Breast epithelium (tissue), 4 donors: ENCODE measurements at places on chromosomes 11 and 22. TPM values are rescaled to one million over a fixed set of nuclear protein-coding genes. Genes with fewer than 3 reads are reported as not detected.

DNA sequence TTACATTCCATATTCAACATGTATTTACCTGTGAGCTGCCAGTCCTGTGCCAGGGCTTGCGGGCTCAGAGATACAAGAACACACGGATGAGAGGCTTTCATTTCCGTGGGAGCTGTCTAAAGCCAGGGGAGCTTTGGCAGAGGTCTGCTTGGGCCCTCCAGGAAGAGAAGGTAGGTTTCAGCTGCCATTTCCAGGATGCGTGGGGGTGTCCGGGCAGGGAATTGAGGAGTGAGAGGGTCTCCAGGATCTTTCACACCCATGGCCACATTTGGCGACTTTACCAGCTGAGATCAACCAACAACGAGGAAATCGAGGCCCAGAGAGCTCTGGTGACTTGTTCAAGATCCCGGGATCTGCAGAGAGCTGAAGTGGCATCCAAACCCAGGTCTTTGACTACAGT lies 119.6 kb downstream of the BUD13 start:
- no peak for DNase-seq

DNA sequence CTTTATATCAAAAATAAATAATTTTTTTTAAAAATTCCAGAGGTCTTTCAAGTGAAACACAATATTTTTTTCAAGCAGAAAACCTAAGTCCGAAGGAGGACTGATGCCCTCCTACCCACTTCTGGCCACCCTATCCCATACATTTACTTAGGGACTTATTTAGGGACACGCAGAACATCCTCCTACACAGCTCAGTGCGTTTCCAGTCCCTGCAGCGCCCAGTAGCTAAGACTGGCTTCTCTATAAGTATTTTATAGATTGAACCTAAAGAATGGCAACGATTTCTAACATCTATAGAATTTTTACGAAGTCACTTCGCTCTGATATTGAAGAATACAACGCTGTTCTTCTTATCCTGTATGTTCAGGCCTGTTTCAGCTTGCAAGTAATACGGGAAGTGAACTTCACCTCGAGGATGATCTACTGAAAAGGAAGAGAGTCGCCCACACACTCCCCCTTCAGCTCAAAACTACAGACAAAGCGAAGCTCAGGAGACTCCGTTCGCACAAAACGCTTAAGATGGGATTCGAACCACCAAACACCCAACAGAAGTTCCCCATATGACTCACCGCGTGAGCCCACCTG lies 328 bp downstream of the CHEK2 start:
- no peak for DNase-seq

MS4A10 gene
- not detected for total RNA-seq

DNA sequence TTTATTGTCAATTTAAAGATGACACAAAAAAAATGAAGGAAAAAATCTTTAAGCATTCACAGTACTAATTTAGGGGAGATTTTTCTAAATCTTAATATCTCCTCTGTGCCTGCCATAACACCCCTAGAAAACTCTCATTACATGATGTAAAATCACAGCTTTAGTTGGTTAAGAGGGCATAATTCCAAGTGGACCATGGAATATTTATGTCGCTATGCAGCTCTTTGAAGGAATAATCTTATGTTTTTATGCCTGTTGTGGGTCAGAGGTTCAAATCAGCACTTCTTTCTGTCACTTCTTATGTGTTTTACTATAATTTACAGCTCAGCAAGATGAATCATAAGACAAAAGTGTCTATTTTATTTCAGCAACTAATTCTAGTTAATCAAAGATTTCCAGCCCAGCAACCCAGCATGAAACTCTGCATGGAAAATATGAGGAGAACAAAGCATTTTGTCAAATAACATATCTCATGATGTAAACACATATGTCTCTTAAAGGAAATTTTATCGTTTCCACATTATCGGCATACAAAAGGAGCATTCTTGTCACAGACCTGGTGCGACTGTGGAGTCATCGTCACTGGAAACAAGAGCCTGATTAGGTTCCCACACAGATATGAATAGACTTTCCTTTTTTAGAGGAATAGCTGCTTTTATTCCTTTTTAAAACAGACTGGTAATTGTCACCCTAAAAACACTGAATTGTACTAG lies 274.8 kb downstream of the SOX6 start:
- no peak for DNase-seq

DNA sequence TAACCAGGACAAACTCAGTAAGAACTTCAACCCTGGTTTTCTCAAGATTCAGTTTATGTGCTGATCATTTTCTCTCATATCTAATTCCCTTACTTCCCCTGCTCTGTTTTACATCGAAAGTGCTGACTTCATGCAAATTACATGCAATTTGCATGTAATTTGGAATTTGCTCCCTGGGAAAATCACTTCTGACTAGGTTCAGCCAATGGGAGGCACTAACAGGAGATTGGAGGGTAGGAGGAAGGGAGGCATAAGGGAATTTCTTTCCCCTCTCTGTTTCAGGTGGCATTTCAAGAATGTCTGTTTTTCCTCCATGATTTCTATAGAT lies 363.3 kb upstream of the CCDC90B start:
- DNase-seq = no peak

DNA sequence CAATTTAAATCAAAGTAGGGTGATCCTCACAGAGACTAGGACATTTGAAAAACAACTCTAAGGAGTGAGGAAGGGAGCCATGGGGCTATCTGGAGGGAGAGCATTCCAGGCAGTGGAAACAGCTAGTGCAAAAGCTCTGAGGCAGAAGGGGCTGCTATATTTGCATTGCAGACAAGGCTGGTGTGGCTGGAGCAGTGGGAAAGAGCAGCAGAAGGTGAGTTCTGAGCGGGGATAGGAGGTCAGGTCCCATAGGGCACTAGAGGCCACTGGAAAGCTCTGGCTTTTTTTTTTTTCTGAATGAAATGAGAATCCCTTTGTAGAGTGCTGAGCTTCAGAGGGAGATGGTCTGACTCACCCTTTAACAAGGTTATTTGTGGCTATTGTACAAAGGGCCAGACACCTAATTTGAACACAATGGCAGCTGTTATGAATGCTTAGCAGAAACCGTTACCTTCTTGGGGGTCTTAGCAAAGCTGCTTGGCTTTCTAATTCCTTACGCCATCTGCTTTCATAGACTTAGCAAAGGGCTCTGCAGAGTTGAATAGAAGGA lies 291.6 kb downstream of the BUD13 start:
- DNase-seq = no peak

DNA sequence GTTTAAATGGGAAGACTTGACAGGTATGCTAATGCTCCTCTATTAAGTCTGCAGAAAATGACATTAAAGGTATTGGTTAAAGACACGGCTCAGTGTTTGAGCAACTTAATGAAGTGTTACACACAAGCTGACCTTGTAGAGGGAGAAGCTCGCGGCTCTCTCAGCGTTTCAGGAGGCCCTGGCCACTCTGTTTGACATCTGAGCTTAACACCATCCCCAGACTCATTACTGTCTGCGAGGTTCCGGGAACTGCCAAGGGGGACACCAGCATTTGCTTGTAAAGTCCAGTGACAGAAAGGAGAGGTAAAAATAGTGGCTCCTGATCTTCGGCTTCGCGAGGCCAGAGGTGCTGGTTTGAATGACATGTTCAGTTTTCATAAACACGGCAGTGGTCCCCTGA lies 540.7 kb upstream of the CADM1 start:
- DNase-seq = no peak

- no peak for DNase-seq
These were observed 4.7 kb downstream of the API5 start for GRCh38 chr11:43316451-43316850.

MOGAT2 gene
- total RNA-seq = 1.3 TPM

SLC5A1 gene
- total RNA-seq = not detected

DNA sequence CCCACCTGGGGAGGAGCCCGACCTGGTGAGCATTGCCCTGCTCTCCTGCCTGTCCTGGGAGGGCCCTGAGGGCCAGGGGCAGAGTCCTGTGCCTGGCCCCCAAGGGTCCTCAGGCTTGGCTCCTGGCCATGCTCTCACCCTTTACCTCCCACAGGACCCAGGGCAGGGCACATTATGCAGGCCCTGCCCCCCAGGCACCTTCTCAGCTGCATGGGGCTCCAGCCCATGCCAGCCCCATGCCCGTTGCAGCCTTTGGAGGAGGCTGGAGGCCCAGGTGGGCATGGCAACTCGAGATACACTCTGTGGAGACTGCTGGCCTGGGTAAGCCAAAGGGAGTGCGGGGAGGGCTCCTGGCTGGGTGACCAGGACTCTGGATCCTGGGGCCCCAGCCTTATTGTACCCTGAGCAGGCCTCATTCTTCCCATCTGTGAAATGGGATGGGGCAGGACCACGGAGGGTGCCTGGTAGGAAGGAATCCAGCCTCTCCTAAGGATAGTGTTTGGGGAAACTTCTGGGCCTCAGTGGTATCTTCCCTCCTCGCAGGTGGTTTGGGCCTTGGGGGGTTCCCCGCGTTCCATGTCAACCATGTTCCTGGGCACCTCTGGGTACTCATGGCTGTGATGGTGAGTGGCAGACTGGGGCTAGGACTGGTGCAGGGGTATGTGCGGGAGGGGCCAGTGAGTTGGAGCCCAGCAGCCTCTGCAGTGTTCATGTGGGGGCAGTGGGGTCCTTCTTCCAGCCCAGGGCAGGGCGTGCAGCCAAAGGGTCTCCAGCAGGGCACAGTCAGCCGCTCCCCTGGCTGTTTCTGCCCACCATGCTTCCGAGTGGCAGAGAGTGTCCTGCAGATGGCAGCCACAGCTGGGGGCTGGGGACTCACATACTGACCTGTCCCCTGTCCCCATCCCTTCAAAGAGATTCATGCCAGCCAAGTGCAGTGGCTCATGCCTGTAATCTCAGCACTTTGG lies 14.7 kb downstream of the RELT start:
- no peak for DNase-seq

MMP11 gene
- 4.8 TPM for total RNA-seq

UPK3A gene
- not detected for total RNA-seq

GRCh38 chr11:102843489-102843888 lies at the start of gene MMP3:
Gene MMP3, minus strand, starts transcription at chr11:102843609. Its CDS starts 63 bp downstream, at chr11:102843546.
- no peak for DNase-seq

DNA sequence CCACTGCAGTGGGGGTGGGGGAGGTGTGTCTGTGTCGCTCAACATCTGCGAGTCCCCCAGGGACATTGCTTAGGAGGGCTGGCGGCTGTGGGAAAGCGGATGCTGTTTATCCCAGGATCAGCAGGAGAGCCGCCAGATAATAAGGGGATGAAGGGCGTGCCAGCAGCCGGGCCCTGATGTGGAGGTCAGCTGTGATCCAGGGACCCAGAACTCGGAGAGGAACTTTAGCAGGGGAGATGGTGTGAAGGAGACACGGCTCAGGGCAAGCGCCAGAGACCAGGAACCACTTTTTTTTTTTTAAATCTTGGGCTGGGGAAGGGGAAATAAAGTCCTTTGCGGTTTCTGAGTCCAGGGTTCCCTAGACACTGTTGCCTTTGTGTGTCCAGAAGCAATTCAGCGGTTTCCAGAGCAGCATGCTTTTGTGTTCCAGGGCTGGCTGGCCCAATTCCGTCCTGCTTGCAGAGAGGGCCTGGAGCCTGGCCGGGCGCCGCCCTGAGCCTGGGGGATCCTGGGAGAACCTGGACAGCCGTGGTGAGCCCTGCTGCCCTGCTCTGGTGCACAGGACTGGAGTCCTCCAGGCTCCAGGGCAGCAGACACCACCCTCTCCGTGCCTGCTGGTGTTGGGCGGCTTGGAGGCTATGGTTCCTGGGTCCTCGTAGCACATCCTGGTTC lies at the start of gene GRAMD4:
Gene GRAMD4, plus strand, starts transcription at position 557 of the 672 bp plus-strand sequence. CDS start 6,414 bp downstream, outside the sequence.
- DNase-seq = peak; percentile 64

DNA sequence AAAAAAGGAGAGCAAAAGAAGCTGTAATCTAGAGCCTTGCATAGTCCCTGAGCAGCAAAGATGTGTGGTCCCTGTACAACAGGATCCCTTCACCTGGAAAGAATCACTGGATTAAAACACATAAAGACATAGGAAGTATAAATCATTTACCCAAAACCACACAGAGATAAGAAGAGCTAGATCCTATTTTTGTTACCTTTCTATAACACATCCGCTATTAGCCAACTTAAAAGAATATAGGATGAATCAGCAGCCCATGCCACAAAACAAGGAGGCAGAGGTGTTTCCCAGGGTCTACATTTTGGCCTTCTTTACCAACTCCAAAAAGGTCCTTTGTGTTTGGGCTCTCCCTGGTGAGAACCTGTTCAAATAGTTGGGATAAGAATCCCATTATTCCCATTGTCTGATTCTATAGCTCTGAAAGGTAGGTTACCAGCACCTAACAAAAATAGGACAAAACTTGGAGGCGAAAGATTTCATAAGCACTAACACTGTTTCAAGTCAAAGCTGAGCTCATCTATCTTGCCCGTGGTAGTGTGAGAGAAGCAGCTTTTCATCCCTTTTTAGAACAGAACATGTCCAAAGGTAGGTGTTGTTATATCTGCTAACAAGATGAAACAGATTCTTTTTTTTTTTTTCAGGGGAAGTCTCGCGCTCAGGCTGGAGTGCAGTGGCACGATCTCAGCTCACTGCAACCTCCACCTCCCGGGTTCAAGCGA lies 26.8 kb downstream of the PAK1 start:
- no peak for DNase-seq

OR51A4 gene
- not detected for total RNA-seq

DNA sequence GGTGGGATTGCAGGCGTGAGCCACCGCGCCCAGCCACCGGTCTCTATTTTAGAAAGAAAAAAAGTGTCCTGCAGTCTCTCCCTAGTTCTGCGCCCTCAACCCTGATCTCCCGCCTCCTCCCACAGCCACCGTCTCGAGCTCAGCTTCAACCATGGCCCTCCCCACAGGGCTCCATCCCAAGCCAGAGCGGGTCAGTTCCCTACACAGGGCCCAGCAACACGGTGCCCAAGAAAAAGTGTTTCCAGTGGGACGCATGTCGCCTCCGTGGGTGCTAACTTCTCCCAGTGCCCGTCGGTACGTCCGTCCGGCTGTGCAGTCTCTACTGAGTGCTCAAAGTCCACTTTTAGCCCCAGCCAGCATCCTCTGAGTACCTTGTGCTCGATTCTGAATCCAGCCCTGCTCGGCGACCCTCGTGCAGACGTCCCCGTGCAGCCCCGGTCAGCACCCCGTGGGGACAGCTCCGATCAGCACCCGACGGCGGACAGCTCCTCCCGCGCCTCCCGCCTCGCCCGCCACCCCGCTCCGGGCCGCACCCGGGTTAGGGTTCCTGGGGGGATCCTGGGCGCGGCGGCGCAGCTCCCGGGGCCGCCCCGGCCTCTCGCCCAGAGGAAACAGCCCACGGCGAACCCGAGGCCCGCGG lies 657 bp upstream of the MAPK8IP2 start:
- DNase-seq = no peak

DNA sequence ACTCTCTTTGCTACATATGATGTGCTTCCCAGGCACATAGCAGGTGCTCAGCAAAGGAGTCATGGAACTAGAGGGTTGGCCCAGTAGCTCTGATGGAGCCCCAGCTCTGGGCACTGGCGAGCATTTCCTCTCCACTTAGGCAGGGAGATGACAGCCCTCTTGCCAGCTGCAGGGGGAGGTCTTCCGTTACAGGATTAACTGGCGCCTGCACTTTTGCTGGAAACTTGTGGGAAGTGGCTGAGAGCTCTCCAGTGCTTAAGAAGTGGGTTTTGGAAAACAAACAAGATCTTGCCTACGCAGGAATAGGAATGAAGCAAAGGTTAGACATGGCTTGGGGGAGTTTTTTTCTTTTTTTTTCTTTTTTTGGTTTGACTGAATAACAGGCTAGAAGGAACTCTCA lies 75.5 kb downstream of the MICAL2 start:
- DNase-seq = no peak
